ENCODE measurements at places on chromosomes 2 and 18.
A peak's percentile ranks its signal among the peaks of the same experiment; 100 is the strongest.

DNA sequence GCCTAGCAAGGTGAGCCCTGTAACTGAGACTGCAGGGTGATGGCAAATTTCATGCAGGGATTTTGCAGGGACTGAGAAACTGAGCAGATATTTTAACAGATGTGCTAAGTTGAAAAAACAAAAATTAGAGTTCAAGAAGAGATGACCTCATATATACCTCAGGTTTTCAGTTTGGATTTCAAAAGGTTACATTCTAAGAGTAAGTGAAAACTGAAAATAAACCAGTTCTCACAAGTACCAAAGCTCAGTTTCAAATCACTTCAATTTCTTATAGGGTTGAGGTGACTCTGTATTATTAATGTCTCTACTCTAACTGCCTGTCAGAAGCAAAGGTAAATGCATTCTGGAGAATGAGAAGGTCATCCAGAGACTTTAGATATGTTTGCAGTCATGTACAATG is 237.4 kb upstream of the VRK2 start:
- DNase-seq, result no peak

GRCh38 chr2:55120634-55121359 is 70.5 kb upstream of the RTN4 start:
- peak; percentile 62 for DNase-seq

- no peak for DNase-seq
These were observed 14.5 kb downstream of the RPS27A start for GRCh38 chr2:55247025-55247424.

- DNase-seq, result peak; percentile 57
These were observed 274.9 kb upstream of the VWC2L start for GRCh38 chr2:214135966-214136365.

DNA sequence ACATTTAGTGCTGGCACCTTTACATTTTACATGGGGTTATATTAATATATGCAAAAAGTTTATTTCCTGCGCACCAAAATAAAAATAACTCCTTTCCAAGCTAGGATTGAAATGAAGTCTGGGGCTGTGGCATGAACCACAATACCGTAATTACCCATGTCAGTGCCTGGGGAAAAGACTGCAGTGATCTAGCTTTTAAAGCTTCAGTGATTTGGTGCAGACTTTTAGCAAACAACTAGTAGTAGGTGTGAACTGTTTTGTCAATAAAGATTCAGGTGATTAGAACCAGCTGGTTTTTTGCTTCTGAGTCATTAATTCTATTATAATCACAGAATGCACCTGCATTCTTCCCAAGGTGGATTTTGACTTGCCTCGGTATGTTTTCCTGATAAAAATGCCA is 21.2 kb downstream of the EFEMP1 start:
- DNase-seq, result no peak

GRCh38 chr18:8610459-8610851 is 1.2 kb downstream of the RAB12 start:
- DNase-seq, result no peak

DNA sequence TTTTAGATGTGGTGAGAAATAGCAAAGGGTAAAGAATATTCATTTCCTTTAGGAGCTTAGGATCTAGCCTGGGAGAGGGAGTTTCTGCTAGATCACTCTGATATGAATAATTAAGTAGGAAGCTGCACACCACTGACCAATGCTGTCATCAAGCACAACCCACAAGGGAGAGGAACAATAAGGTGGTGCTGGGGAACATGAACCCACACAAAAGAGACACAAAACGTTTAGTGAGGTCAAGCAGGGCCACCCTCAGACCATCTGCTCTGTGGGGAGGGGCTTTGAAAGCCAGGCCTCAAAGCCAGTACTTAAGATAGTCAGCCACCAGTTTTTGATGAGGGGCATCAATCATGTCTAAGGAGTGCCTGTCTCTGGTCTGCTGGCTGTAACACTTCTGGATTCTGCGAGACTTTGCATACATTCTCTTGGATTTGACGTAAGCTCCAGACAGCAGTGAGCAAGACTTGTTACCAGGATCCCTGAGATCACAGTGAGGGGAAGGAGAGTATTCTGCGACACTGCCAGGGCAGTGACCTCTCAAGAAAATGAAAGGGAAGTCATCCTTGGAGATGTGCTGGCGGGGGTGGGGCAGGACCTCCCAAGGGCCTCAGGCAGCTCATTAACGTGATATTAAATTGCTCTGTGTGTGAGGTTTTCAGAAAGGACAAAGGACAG is 127.0 kb downstream of the CCBE1 start:
- DNase-seq, result peak; percentile 31

GRCh38 chr2:25201265-25201664 is 32.9 kb upstream of the POMC start:
- DNase-seq, result peak; percentile 31

- peak; percentile 92 for DNase-seq
These were observed 119.1 kb downstream of the BAZ2B start for GRCh38 chr2:159497256-159497655.

- no peak for DNase-seq
These were observed 33.3 kb upstream of the NCK2 start for GRCh38 chr2:105711394-105711793.

DNA sequence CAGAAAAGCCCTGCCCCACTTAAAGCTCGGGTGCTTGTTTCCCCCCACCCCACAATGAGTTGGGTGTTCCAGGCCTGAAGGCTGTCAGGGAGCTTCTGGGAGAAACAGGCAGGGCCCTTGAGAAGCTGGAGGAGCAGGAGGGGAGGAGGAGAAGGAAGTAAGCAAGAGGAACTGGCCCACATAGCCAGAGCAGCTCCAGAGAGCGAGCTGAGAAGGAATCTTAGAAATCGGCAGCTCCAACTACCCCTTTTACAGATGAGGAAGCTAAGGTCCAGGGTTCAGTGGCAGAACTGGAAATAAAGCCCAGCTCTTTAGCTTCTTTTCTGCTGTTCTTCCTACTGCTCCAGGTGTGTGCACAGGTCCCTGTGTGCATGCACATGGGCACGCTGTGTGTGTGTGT is 12.7 kb upstream of the KCNK3 start:
- DNase-seq, result no peak

- peak; percentile 36 for DNase-seq
These were observed 22.2 kb upstream of the IL1RN start for GRCh38 chr2:113105047-113105785.

- DNase-seq, result no peak
These were observed 222.0 kb upstream of the RAB6C start for GRCh38 chr2:129757366-129757914.

DNA sequence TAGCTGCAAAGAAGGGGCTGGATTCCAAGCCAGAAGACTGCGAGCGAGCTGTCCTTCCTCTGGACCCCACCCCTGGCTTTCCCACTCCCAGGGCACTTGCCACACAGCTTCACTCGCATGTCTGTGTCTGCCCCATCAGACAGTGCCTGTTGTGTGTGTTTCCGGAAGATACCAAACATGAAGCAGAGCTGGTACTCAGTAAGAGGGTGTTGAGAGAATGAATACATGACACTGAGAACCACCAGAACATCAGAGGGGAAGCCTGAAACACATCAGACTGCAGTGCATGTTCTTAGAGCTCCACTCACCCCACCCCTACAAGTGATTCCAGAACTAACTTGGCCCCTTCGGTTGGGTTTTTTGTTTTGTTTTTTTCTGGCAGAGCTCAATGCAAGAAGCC is 181.5 kb downstream of the TTC32 start:
- no peak for DNase-seq

- DNase-seq, result peak; percentile 57
These were observed 433 bp downstream of the ZFP36L2 start for GRCh38 chr2:43225788-43226557.

- peak; percentile 92 for DNase-seq
These were observed 219.4 kb downstream of the MREG start for GRCh38 chr2:215793747-215794595.

DNA sequence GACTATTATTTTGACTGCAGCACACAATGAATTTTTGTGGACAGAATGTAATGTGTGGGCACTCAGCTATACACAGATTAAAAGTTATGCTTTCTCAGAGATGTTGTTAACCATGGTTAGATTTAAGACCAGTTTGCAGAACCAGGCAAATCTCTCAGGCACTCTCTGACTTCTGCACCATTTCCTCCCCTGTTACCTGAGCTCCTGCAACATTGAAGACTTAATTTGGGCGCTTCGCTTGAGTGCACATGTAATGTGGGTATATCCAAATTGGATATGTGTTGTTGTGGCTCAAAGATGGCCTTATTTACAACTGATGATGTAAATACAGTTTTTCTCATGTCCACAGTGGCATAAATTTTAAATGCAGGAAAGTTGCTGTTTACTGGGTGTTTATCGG is 469.4 kb downstream of the PTPRM start:
- DNase-seq, result no peak

DNA sequence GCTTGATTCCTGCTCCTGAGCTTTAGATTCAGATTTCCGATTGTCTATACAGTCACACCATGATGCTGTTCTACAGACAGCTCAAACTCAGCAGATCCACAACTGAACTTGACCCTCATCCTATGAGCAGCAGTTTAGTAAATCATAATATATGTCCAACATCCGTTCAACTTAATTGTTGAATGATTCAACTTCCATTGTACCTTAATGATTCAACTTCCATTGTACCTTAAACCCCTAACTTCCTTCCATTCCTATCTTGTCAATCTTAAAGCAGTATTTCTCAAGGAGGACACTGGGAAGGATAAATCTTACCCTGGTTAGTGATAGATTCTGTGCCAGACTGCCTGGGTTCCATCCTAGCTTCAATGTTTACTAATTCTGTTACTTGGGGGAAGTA is 60.1 kb downstream of the PIGN start:
- DNase-seq, result no peak

DNA sequence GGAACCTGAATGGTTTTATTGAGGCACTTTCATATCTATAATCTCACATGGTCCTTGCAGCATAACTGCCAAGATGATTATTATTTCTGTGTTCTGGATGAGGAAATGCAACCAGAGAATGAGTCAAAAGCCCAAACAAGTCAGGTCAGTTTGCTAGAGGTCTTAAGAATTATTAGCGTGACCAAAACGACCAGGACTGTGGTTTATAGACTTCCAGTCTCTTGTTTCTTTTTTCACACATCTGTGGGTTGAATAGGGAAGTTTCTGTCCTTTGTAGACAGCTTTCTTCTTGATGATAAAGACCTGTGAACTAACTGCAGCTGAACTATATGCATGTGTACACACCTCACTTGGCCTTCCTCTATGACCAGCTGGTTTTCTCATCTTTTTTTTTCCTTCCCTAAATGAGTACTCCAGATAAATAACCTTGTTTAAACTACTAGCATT is 13.9 kb downstream of the ADAM23 start:
- no peak for DNase-seq

DNA sequence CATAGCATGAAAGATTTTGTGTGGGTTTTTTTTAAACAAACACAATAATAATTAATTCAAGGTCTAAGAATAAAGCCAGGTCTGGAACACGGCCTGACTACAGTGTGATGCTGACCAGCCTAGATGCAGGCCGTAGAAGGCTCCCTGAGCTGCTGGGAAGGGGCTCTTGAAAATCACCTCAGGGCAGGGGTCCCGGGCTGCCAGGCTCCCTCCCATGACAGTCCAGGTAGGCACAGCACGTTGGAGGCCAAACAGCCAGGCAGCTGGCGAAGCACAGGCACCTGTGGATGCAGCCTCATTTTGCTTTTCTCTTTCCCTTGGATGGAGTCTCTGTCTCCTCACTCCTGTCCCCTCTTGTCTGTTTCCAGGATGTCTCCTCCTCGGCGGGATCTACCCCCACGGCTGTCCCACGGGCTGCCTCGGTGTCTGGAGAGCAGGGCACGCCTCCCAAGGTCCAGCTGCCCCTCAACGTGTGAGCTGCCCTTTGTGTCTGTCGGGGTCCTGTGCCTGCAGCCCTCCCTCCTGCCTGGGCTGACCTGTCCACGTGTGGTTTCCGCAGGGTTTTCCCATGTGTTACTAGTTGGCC is 194.5 kb downstream of the SEPTIN10 start:
- DNase-seq, result no peak

DNA sequence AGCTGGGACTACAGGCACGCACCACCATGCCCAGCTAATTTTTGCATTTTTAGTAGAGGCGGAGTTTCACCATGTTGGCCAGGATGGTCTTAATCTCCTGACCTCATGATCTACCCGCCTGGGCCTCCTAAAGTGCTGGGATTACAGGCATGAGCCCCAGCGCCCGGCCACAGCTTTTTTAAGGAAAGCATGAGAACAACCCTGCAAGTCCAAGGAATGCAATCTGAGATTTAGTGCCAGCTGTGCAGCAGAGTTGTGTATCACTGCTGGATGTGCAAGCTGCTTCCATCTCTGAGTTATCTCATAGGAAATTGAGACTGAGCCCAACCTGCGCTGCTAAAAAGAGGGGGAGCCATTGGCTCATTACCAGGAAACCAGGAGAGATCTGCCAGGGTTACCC is 399.9 kb upstream of the CYRIA start:
- no peak for DNase-seq

GRCh38 chr2:1661891-1662605 is 82.3 kb downstream of the PXDN start:
- DNase-seq, result no peak

DNA sequence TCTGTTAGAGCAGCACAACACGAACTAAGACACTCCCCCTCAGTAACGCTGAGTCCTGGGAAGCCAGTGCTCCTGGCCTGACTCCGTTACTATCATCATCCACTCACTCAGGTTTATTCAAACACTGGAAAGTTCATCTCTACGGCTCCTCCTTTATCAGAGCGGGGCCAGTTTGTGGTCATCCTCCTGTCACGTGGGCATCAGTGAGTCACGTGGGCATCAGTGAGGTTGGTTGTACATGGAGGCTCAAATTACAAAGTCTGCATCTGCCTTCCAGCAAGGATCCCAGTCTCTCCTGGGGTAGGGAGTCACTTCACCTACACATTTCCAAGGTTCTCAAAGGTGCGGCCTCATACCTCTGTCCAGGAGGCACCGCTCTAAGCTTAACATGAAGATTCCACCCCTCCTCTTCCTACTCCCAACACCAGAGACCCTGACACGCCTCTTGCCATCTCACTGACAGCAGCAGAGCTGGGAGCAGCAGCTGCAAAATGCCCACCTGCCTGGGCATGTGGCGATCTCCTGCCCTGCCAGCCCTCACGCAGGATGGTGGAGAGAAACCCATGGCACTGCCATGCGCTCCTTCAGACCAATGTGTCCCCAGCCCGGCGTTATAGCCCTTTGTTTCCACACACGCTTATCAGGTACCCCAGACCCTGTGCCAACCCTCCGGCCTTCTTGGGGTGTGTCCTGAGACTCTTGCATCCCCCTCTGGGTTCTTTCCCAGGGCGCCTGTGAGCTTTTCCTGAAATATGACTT is 99.2 kb upstream of the PTPRM start:
- no peak for DNase-seq

DNA sequence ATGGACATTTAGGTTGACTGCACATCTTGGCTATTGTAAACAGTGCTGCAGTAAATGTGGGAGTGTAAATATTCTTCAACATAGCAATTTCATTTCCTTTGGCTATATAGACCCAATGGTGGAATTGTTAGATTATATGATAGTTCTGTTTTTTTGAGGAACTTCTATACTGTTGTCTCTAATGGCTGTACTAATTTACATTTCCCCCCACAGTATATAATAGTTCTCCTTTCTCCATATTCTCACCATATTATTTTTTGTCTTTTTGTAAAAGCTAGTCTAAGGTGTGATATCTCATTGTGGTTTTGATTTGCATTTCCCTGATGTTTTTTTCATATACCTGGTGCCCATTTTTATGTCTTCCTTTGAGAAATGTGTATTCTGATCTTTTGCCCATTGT is 13.0 kb downstream of the EIF5B start:
- no peak for DNase-seq
